AG04450 (cell line): ENCODE measurements at places on chromosomes 7 and 10.

DNA sequence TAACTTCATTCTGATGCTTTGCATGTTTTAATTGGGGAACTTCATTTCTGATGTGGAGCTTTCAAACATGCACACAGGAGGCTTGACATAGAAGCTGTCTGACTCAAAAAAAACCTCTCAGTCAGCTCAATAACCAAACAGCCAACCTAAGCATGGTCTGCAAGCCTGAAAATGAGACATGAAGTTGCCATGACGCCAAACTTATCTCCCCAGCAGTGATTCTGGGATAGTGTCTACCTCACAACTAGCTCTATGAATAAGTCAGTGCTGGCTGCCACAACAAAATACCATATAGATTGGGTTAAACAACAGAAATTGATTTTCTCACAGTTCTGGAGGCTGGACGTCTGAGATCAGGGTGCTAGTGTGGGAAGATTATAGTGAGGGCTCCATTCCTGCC is 244.2 kb downstream of the CCDC3 start:
- no peak for DNase-seq

- DNase-seq, result no peak
Observed at GRCh38 chr10:126087796-126088505, 191.6 kb downstream of the FANK1 start.

DNA sequence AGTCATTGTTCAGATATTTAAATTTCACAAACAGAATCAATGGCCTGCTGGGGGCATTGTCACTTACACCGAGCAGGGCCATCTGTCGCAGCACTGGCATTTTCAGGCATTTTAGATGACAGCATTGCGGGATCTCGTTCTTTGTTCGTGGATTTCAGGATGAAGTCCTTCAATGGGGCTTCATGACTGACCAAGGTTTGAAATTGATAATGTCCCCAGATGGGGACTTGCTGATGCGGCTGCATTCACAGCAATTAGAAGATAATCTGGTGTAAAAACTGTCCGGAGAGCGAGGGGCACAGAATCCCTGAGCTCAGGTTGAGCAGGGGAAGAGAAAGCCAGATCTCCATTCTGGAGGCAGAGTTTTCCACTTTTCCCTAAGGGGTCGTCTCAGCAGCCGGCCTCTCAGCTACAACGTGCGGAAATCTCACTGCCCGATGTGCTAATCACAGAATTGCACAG is 1.9 kb upstream of the C7orf33 start:
- no peak for DNase-seq

DNA sequence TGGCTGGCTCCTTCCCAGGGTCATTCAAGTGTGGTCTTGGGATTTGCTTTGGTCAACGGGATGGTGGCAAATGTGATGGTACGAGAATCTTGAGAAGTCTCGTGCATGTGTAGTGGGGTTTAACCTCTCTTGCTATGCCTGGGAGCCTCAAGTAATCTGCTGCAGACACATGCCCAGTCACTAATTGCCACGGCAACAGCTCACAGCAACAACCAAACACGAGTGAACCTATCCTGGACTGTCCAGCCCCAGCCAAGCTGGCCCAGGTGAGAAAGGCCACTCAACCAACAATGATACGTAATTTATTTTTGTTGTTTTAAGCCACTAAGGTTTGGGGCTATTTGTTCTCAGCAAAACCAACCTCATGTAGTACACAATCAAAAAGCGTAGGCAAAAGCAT is 38.1 kb upstream of the DDC start:
- DNase-seq, result no peak

DNA sequence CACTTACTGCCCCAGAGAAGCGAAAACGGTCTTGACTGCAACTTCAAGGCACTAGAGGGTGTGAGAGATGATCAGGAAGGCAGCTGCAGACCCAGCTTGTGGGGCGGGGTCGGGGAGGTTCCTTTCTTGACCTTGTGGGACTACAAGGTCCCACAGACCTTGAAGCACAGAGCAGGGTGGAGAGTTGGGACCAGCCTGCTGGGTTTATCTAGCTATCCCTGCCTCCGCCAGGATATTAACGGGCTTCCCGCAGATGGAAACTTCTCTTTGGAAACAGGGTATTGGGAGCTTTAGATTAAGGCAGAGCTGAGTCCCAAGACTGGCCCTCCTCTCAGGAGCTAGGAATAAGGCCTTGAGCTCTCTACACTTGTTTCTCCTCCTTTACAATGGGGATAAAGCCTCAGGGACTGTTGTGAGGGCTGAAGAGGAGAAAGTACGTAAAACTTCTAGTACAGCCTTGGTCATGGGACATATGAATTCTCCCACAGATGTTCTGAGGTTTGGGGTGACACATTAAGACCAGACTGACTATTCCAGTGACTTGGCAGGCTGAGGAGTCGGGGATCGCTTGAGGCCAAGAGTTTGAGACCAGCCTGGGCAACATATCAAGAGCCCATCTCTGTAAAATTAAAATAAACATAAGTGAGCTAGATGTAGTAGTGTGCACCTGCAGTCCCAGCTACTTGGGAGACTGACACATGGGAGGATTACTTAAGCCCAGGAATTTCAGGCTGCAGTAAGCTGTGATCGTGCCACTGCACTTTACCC is 153.2 kb downstream of the CDH23 start:
- no peak for DNase-seq

DNA sequence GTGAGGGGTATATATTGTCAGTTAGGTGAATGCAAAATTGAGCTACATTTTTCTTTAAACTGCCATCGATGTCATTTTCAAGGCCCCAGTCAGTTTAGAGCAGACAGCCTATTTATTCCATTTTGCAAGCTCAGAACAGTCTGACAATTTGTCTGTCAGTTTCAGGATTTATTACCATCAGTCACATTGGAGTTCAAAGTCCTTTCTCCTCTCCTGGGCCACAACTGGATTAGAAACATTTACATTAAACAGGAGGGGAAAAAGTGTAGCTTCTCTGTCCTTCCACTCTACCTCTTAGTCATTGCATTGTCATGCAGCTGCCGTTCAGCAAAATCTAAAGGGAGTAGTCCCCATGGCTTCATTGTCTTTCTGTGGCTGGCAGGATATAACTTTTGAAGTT is 3.5 kb upstream of the GHITM start:
- no peak for DNase-seq

DNA sequence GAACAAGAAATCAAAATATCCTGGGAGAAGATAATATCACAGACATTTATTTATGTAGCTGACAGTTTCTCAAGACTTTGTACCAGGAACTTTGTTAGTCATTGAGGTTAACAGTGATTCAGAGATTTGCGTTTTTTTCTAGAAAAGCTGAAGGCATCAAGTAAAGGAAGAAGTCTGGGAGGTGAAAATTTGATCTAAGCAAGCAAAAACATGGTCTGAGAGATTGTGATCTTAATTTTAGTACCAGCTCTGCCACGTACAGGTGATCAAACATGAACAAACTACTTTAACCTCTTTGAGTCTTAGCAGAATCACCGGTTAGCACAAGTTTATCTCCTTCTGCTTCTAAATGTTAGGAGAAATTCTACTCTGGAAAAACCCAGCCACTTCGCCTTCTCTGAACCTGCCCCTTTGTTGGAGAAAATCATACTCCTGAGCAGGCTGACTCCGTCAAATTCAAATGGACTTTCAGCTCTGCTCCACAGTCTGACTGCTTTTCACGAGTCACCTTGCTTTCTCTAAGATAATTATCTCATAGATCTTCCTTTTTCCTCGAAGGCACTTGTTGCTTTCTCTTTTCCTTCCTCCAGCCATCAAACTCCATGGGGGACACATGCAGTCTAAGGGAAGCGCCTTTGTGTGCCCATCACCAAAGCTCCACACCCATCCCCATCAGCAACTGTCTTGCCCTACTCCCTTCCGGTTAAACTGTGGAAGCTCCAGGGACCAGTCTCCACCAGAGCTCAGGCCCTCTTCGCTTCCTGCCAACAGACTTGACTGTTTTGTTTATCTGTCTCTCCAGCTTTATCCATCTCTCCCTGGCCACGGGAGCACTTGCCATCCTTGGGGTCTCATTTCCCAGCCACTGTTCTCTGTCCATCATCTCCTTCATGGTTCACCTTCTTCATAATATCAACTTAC is 86.3 kb downstream of the PRKCQ start:
- no peak for DNase-seq

DNA sequence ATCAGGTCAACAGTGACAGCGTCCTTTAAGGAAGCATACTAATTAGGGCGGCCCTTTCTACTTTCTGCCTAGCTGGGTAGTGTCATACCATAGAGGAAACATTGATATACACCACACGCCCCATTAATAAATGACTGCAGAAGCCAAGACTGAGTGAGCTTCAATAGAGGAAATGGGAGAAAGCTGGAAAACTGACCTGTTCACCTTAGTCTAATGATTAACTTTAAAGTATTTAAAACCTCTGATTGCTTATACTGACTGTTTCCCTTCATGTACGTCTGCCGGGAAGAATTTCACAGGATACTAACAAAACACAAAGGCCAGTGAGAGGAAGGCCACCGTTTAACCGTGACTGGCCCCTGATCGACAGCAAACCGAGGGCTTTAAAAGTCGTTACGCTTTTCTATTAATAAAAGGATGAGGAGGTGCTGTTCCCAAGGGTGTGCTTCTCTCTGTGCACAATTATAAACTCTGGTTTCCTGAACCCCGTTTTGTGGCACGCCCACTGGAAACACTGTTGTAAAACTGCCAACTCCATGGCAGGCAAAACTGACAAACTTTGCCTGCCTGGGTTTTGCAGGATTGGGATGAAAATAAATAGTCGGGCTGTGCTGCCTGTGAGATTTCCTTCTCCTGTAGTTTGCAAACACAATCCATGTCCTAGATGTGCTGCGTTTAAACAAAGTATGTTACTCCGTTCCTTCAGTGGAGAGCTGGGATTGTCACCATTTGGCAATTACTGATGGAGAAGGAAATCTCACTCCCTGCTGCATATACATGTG is 137.6 kb downstream of the NRP1 start:
- DNase-seq, result no peak

- no peak for DNase-seq
Observed at GRCh38 chr10:70596110-70596798, 6.3 kb downstream of the PRF1 start.

DNA sequence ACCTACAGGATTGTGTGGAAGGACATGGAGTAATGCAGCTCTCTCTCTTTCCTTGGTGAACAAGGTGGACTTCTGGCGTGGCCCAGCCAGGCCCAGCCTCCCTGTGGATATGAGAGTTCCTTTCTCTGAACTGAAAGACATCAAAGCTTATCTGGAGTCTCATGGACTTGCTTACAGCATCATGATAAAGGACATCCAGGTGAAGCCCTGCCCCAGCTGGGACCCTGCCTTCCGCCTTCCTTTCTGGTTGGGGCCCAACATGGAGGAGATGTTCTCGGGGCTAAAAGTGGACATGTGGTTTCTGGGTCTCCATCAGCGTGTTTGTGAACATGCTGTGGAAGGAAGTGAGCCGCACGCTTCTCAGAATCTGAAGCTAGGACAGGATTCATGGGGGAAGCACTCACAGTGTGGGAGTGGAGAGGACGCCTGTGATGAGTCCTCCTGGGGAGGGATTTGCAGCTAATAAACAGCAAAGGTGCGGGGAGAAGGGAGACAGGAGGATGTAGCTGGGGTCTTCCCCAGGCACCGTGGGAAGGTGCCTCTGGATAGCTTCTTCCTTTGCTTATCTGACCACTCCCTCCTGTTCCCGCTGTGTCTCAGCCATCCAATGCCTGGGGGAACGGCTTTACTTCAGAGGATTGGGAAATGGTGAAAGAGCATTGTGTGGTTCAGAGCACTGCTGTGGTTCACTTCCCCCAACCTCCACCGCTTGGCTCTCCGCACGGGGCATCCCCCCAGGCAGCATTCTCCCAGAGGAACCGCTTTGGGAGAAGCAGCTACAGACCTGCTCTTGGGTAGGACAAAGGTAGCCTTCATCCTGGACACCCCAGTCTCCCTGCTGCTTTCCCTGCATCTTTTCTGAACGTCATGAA is 5.5 kb downstream of the CPA5 start:
- no peak for DNase-seq

DNA sequence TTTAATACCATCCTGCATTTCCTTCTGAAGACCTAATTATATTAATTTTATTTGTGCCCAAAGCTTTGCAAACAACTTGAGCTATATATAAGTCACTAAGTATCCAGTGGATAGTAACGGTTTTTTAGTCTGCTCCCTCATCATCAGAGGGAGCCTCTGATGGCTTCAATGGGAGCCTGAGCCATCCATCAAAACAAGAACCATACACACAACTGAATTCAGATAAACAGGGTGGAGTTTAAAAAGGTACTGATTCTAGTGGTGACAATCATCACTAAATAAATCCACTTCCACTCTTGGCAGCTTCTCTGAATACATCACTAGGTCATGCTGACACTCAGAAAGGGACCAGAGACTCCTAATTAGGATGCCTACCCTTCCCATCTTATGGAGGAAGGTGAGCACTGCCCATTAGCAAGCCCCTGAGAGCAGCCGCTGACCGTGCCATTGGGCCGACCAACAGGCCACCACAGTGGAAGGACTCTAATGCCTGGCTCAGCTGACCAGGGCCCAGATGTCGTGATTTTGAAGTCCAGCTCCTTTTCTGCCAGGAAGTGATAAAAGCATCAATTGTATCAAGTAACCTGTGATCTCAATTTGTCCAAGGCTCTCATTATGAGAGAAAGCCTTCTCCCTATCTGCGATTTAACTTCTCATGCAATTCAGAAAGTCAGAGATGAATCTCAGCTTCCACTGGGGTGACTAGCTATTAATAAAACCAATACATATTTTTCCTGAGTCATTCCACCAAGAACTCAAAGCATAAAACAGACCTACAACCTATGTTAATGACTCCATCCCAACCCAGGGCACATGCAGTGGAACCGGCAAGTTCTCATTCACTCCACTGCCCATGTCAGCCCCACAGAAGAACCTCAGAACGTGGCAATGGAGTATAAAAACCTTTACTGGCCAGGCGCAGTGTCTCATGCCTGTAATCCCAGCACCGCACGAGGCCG is 13.1 kb downstream of the VOPP1 start:
- no peak for DNase-seq

- DNase-seq, result no peak
Observed at GRCh38 chr10:121823993-121824463, 103.8 kb downstream of the ATE1 start.

DNA sequence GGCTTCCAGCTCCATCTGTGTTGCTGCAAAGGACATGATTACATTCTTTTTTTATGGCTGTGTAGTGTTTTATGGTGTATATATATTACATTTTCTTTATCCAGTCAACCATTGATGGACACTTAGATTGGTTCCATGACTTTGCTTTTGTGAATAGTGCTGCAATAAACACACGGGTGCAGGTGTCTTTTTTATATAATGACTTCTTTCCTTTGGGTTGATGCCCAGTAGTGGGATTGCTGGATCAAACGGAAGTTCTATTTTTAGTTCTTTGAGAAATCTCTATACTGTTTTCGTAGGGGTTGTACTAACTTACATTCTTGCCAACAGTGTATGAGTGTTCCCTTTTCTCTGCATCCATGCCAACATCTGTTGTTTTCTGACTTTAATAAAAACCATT is 189.7 kb downstream of the ACTR3B start:
- DNase-seq, result no peak

- no peak for DNase-seq
Observed at GRCh38 chr10:70588859-70589570, 13.5 kb downstream of the PRF1 start.

DNA sequence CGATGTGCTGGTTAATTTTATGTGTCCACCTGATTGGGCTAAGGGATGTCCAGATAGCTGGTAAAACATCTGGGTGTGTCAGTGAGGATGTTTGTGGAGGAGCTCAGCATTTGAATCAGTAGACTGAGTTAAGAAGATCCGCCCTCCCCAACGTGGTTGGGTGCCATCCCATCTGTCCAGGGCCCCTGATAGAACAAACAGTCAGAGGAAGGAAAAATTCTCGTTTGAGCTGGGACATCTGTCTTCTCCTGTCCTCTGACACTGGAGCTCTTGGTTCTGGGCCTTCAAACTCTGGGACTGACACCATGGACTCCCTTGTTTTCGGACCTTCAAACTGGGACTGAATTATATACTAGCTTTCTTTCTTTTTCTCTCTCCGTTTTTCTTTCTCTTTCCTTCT is 59.6 kb downstream of the CARD11 start:
- no peak for DNase-seq
